Muscle of back (tissue), 13 donors: ENCODE measurements at places on chromosomes 11 and 22. TPM values are rescaled to one million over a fixed set of nuclear protein-coding genes. Genes with fewer than 3 reads are reported as not detected.

NCR3LG1 gene
- 0.37 TPM for polyA plus RNA-seq

ESAM gene
- polyA plus RNA-seq: 46.7 TPM

- DNase-seq: no peak
These were observed 12.8 kb upstream of the PTPN5 start for GRCh38 chr11:18804199-18804999.

DNA sequence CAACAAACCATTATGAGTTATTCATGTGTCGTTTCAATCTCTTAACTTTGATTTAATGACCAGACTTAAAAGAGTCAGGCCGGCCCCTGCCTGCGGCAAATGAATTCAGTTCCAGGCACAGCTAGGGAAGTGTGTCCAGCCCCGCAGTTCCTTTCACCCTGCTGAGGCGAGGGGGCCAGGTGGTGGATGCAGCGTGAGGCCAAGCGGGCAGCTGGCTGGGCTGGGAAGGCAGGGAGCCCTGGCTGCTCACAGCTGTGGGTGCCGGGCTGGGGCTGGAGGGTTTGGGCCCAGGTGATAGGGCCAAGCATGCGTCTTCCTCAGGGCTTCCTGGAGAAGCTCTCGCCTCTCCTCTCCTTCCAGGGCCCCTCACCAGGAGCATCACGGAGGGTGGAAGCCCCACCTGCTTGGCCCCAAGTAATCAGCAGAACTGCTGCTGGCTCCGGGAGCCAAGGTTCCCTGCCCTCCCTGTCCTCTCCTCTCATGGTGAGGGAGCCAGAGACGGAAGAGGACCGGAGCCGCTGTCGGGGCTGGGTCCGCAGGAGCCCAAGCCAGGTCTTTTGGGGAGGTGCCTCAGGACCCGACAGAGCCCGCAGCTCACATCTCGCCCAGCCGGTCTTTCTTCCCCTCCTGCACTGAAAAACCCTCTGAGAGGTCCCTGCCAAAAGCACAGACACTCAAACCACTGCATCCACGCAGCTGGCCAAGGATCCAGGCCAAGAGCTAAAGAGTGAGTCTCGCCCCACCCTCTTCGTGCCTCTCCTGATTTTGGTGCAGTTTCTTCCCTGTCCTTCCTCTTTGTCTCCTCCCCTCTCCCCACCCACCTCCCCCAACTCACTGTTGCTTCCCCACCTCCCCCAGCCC lies 97.0 kb downstream of the ST3GAL4 start:
- peak; percentile 25 for DNase-seq

DNA sequence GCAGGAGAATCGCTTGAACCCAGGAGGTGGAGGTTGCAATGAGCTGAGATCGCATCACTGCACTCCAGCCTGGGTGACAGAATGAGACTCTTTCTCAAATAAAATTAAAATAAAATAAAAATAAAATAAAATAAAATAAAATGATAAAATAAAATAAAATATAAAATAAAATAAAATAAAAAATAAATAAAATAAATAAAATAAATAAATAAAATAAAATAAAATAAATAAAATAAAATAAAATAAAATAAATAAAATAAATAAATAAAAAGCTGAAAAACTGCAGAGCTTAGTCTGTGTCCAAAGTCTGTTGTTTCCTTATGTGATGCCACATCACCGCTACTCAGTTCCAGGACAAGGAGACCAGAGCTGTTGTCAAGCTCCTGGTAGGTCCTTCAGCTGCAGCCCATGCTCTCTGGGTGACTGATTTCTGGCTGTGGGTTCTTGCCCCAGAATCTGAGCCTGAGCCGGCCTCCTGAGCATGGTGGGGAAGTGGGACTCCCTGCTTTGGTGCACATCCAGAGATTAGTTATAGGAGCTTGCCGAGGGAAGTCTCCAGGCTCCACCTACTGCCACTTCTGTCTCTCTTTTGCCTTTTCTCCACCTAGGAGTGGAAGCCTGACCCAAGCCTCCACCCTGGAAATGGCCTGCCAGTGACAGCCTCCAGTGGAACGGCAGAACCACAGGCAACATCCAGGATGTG lies 31.3 kb upstream of the ADA2 start:
- DNase-seq: no peak

- no peak for DNase-seq
These were observed 19.9 kb upstream of the FAT3 start for GRCh38 chr11:92204731-92205130.
